ENCODE measurements at places on chromosomes 7 and 10. TPM values are rescaled to one million over a fixed set of nuclear protein-coding genes. Genes with fewer than 3 reads are reported as not detected.

GRCh38 chr10:89122433-89123051, 84.6 kb downstream of the CH25H start:
- DNase-seq, result no peak

The TLX1 gene
- not detected for total RNA-seq

GRCh38 chr7:125847055-125847454, 917.4 kb upstream of the POT1 start:
- no peak for DNase-seq

The ASNS gene
- 22.1 TPM for total RNA-seq

DNA sequence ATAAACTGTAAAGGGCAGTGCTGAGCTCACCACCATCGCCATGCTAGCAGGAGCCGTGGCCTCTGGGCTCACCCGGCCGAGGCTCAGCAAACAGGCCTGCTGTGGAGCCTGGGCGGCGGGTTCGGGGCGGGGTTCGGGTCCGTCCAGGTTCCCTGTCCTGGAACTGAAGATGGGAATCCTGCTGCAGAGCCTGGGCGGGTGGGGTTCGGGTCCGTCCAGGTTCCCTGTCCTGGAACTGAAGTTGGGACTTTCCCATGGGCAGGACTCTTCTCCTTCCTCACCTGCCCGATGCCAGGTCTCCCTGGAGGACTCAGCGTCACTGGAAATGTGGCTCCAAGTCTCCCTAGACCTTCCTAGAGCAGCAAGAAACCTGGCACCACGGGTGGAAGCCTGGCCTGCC, 36.6 kb downstream of the EN2 start:
- DNase-seq, result no peak

The SMO gene
- total RNA-seq, result not detected

The UPF2 gene
- total RNA-seq, result 24.7 TPM

GRCh38 chr7:19290066-19290465, 144.8 kb upstream of the FERD3L start:
- no peak for DNase-seq

GRCh38 chr7:35498416-35498815, 196.5 kb downstream of the HERPUD2 start:
- DNase-seq, result no peak

The C10orf143 gene
- 5.5 TPM for total RNA-seq

DNA sequence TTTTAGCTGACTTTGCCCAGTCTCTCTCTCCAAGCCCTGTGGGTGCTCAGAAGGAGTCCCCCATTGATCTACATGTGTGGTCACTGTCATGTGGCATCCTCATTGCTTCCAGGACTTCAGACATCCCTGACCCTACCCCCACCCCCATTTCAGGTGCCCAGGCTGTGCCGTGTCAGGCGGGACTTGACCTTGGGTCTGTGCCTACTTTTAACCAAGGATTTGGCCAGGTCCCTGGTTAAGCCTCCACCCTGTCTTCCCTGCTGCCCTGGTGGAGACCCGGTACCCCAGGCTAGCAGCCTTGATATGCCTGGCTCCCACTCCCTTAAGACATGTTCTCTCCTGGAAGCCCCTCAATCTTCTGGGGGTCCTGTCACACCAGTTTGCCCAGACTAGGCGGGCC, 31.3 kb downstream of the PRF1 start:
- no peak for DNase-seq

The PRR15 gene
- not detected for total RNA-seq

DNA sequence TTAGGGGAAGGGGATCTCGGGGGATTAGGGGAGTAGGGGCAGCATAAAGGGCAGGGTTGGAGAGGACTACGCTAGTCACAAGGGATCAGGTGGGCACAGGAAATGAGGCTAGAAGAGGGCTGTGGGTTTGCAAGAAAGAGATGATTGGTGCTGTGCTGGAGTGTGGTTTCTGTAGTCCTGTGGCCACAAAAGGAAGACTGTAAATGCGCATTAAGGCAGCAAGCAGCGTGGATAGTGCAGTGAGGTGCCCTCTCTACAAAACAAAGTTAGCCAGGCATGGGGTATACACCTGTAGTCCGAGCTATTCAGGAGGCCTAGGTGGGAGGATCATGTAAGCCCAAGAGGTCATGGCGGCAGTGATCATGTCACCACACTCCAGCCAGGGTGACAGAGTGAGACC, 212.1 kb downstream of the MLLT10 start:
- no peak for DNase-seq

GRCh38 chr7:55477781-55478374, 94.4 kb downstream of the VOPP1 start:
- no peak for DNase-seq

The SPDYE5 gene
- total RNA-seq, result not detected

DNA sequence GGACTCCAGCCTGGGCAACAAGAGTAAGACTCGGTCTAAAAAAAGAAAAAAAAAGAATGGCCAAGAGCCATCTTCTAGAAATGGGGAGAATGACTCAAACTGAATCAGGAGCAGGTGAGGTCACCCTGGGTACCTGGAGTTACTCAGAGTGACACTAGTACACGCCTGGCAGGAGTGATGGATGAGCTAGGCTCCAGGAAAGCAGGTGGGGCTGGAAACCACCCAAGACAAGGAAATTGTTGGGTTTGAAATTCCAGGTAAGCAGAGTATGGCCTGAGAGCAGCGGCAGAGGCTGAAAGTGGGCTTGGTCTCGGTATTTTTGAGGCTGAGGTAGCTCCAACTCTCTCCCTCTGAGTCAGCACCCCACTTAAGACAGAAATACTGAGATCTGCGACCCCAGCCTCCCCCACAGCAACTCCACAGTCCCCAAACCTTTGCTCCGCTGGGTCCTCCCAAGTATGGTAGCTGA, 18.5 kb downstream of the DDIT4 start:
- DNase-seq, result no peak

The MOGAT3 gene
- total RNA-seq, result not detected

The HOXA10 gene
- total RNA-seq, result not detected

The TFAM gene
- 40.2 TPM for total RNA-seq

The SAMD9 gene
- total RNA-seq, result 25.7 TPM

The CPA4 gene
- total RNA-seq, result not detected

GRCh38 chr10:79299397-79300241, 47.6 kb upstream of the PPIF start:
- DNase-seq, result no peak

DNA sequence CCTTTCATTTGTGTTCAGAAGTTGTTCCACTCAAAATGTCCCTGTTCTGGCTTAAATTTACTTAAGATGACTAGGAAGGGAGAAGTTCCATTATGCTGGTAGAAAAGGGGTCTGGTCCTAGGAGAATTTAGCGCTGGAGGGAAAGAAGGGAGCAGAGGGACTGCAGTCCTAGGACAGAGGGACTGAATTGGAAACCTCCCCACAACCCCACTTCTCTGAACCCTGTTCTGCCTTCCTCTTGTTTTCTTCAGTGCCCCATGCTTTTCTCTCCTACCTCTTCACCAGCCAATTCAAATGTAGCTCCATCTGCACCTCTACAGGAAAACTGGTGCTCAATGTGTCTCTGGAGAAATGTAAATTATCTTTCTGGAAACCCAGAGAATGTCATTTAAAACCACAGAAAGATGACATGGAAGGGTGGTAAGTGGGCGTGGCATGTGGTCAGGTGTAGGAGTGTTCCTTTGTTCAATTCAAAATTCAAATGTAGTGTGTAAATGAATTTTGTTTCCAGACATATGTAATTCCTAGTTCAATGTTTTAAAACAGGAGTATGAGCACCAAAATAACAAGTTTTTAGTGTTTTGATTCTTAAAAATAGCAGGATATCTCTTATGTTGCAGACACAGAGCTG, 24.0 kb upstream of the RHOBTB1 start:
- DNase-seq, result no peak

- DNase-seq, result no peak
Observed at GRCh38 chr7:25180592-25180923, 47.7 kb downstream of the NPVF start.

GRCh38 chr7:74097937-74098614, 14.5 kb downstream of the LIMK1 start:
- no peak for DNase-seq

The TCAF2 gene
- total RNA-seq, result 27.1 TPM

The ATOH7 gene
- not detected for total RNA-seq

- no peak for DNase-seq
Observed at GRCh38 chr7:3210531-3210930, 90.5 kb upstream of the SDK1 start.

DNA sequence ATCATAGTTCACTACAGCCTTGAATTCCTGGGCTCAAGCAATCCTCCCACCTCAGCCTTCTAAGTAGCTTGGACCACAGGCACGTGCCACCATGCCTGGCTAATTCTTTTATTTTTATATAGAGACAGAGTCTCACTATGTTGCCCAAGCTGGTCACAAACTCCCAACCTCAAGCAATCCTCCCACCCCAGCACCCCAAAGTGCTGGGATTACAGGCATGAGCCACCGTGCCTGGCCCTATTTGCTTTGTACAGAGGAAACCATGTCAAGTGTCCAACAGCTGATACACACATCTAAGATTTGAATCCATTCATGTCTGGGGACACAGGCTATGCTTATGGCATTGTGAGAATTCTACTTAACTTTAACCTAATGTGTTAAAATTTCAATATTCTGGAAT, 29.9 kb upstream of the MPP7 start:
- DNase-seq, result no peak

- no peak for DNase-seq
Observed at GRCh38 chr7:105246679-105247078, 142.0 kb downstream of the SRPK2 start.

- no peak for DNase-seq
Observed at GRCh38 chr10:89478085-89478738, 57.2 kb downstream of the SLC16A12 start.

DNA sequence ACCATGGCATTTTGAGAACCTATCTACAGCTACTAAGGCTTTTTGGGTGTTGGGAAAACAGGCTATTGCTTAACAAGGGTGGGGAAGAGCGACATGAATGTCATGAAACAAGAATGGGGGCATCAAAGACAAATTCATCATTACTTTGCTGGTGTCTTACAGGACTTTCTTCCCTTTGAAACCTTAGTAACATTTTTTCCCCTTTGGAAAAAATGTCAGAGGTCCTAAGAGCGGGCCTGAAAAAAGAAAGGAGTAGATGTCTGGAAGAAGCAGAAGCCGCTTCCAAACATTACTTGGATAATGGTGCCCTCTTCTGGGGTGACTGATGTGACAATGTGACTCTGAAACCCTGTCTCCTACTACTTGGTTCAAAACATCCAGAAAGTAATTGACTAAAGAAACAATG, 3.8 kb upstream of the DDX50 start:
- DNase-seq, result no peak

DNA sequence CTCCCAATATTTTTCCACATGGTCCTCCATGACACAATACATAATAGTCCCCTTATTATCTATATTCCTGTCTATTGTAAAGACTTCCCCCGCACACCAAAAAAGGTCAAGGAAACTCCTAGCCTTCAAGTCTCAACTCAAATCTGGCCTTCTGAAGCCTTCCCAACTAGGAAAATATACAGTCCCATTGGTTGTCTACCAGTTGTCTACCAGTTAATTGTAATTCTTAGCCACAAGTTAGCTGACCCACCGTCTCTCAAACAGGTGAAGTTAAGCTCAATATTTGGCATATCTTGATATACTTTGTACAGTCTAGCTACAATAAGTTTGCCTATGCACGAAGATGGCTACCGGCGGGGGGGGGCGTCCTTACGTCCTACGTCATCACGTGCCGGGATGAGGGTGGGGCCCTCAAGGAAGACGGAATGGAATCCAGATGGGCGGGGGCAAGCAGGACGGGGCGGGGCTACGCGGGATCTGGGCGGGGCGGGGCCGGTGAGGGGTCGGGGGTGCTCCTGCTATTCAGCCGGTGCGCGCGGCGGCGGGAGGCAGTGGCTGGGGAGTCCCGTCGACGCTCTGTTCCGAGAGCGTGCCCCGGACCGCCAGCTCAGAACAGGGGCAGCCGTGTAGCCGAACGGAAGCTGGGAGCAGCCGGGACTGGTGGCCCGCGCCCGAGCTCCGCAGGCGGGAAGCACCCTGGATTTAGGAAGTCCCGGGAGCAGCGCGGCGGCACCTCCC, at the start of gene AHR:
Gene AHR, plus strand, starts transcription at position 551 of the 738 bp plus-strand sequence. CDS start 613 bp downstream, outside the sequence.
- peak; percentile 84 for DNase-seq

The HECW1 gene
- not detected for total RNA-seq

The SFRP4 gene
- total RNA-seq, result not detected

DNA sequence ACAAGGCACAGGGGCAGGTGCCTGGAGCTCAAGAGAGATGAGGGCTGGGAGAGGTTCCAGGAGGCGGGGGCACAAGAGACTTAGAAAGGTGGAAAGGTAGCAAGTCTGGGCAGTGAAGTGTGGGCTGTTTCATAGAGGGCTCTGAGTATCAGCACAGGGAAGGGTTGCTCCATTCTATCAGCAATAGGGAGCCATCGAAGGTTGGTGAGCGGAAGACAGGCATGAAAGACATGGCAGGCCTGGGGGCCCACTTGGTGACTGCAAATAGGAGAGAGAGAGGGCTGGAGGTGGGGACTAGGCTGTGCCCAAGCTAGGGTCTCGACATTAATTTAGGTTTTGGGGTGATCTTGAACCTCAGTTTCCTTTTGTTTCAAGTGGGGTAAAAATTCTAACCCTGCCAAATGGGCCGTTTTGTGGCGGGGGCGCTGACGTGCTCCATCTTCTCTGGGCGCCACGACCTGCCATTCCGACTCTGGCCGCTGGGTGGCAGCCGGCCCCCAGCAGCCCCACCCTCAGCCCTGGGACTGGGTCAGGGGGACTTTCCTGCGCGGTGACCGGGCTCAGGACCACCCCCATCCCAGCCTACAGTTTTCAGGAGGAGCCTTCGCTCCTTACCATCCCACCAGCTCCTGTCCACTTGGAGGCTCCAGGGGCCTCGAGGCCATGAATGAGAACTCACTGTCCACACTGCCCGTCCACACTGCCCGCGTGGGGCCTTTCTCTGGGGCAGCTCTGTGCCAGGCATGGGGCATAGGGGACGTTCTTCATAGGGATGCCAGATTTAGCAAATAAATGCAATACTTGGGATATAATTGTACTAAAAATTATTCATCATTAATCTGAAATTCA, 37.2 kb upstream of the PCBD1 start:
- peak; percentile 23 for DNase-seq

GRCh38 chr7:17624379-17624778, 315.9 kb downstream of the SNX13 start:
- DNase-seq, result no peak

The DAGLB gene
- total RNA-seq, result 19.6 TPM

- no peak for DNase-seq
Observed at GRCh38 chr10:69863580-69863979, 61.9 kb downstream of the COL13A1 start.

The TRIM73 gene
- total RNA-seq, result 13.7 TPM

The ARMH3 gene
- total RNA-seq, result 27.2 TPM

Measured in T-helper 17 cell (primary cell).